Adrenal gland (tissue), 19 donors: ENCODE measurements at places on chromosomes 3 and 15.

DNA sequence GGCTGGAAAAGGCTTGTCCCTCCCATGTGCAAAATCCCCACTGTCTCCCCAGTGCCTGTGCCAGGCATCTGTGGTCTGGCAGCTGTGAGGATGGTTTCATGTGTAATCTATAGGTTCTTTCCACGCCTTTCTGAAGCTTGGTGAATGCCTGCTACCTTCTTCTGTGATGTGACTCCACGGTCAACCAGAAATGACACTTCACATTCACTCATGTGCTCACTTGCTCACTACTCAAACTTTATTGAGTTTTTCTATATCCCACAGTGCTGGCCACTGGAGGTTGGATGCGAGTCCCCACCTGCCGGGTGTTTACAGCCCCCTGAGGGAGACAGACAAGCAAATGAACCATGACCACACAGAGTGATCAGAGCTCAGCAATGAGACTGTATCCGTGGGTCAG is 27.9 kb upstream of the TLE3 start:
- DNase-seq, result no peak

DNA sequence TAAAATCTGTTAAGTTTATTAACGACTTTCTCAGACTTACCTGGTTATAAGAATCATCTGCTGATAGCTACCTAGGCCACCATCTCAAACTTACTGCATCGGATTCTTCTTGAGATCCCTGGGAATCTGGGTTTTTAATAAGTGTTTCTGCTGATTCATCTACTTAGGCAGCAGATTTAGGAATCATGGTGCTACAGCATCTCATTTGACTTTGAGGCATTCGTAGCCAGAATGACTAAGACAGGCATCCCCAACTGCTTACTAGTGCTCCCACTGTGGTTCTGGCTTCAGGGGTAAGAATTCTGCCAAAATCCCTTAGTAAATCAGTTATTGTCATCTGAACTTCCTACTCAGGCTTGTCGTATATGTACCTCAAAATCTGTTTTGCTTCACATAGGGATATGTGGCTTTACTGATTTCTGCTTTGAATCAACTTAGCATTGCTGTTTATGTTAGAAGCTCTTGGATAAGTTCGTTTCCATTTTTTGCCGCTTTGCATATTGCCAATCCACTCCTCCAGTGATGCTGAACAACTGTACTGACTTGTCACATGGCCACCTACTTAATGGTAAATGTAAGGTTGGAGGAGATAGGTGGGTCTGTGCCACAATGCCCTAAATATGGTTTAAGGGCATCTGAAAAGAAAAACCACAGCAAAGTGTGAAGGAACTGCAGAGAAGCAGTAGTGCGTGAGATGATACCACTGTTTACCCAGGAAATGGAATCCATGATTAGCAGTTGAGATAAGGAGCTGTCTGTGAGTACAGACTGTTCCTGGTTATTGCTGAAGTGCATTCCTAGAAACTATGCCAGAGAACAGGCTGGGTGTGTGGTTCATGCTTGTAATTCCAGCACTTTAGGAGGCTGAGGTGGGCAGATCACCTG is 60.3 kb downstream of the MAP6D1 start:
- DNase-seq, result no peak

DNA sequence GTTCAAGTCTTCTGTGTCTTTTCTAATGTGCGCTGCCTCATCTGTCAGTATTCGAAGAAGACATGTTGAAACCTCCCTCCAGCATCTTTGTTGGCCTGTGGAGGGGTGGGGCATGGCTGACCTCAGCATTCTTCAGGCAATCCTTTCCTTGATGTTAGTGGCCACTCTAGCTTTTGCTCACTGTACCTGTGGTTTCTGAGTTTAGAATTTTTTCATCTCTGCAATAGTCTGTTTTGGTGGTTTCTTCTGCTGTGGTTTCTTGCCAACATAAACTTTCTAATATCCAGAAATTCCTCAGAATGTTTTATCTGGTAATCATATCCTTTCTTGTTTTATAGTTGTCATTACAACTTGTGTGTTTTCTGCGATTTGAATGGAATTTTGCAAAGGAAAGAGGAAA is 251.3 kb upstream of the NR2E3 start:
- no peak for DNase-seq

GRCh38 chr3:64681827-64682226 is 6.0 kb downstream of the ADAMTS9 start:
- no peak for DNase-seq

GRCh38 chr15:42155546-42156242 is 742 bp downstream of the PLA2G4F start:
- no peak for DNase-seq

DNA sequence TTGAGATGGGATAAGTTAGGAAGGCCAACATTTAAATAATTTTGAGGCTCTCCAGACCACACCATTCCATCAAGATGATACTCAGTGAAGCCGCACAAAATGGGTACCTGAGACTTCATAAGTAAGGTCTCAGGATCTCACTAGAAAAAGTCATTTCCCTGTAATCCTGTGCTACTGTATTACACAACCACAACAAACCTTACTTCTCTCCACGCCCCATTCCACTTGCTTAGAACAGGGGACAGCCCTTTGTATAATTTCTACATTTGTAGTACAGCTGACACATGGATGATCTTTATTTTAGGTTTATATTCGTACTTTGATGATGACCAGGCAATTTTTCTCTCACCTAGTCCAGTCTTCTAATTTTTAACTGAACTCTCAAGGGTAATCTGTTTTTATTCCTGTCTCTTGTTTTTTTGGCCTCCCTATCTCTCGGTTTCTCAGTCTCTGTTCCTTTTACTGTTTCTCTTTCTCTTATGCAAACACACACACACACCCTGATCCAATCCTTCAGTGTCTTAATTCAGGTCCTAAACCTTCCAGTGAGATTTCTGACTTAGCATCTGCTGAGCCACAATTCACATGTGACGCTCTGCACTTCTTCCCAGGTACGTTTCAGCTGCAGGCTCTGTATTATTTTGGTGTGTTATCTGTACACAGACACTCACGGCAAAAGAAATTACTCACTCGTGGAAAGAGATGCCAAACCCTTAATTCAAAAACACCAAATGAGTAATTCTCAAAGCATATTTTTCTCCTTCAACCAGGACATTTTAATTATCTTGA is 223.2 kb upstream of the THBS1 start:
- no peak for DNase-seq

- DNase-seq, result no peak
These were observed 8.1 kb downstream of the MYNN start for GRCh38 chr3:169781209-169781855.

GRCh38 chr15:61794881-61795280 is 265.4 kb downstream of the VPS13C start:
- no peak for DNase-seq

DNA sequence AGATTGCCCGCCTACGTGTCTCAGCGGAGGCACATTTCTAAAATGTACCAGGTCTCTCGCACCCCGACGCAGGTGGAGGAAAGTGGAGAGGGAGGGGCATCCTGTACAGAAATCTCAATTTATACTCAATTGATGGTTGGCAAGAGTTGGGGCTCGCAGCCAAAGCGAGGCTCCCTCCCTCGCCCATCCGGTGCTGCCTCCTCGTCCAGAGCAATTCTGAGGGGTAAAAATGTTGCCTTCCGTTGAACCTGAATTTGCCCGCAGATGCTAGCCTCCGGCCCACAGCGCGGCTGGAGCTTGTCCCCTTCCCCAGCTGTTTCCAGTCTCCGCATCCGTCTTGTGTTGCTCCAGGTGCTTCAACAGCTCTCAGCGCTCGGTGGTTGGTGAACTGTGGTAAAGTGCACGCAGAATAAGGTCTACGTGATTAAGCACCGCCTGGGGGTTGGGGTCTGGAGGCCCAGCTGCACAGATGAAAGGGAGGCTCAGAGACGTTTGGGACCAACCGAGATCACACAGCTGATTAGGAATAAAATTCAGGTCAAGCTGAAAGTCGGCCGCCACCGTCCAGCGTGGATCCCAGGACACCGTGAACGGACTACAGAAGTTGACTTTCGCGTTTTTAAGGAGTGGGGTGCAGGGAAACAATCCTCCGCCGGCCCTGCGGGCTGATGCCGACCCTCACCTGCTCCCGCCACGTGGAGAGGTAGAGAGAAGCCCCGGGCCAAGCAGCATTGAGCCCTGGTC is 846 bp upstream of the POLG start:
- DNase-seq, result no peak

DNA sequence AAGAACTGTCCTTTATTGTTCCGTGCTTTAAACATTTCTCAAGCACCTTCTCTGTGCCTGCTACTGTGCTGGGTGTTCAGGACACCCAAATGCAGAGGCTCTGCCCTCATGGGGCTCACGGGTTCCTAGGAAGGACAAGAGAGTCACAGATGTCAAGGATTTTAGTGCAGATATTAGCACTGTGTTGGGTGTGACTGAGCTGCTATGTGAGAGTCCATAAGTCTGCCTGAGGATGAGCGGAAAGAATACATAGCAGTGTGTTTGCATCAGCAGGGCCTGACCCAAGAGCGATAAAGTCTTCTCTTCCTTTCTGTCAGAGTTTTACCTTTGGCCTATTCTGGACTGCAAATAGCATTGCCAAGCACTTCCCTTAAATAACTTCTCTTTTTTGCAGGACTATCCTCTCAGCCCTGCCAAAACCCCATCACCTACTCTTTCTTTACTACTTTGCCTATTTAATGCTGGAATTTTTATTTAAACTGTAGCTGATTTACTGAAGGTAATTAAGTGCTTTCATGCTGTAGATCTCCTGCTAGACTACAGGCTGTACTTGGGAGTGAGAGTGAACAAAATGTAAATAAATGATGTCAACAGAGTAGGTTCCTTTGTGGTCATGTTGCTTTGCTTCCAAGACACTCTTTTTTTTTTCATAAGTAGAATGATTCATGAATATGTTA is 459.4 kb upstream of the TPRG1 start:
- DNase-seq, result no peak

GRCh38 chr3:139468399-139468798 is 7.9 kb downstream of the RBP2 start:
- DNase-seq, result no peak

GRCh38 chr3:197501879-197502620 is 53.7 kb downstream of the BDH1 start:
- peak; percentile 69 for DNase-seq

DNA sequence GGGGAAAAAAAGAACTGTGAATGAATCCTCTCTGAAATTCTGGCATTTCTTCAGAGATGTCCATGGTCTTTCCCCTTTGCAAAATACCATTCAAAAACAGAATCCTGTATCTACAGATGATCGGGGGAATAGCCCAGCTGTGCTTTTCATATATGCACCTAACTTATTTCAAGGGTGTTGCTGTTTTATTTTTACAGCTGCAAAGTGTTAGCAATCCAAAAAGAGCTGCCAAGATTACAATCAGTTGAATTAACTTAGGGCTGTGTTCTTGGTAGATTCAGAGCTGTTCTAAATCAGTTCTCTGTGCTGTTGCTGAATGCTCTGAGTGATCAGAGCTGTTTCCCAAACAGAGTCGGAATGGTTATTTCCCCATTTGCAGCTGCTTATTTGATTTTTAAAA is 175.7 kb upstream of the SEMA6D start:
- DNase-seq, result no peak

- DNase-seq, result peak; percentile 34
These were observed 747 bp downstream of the SORD start for GRCh38 chr15:45023659-45024225.

DNA sequence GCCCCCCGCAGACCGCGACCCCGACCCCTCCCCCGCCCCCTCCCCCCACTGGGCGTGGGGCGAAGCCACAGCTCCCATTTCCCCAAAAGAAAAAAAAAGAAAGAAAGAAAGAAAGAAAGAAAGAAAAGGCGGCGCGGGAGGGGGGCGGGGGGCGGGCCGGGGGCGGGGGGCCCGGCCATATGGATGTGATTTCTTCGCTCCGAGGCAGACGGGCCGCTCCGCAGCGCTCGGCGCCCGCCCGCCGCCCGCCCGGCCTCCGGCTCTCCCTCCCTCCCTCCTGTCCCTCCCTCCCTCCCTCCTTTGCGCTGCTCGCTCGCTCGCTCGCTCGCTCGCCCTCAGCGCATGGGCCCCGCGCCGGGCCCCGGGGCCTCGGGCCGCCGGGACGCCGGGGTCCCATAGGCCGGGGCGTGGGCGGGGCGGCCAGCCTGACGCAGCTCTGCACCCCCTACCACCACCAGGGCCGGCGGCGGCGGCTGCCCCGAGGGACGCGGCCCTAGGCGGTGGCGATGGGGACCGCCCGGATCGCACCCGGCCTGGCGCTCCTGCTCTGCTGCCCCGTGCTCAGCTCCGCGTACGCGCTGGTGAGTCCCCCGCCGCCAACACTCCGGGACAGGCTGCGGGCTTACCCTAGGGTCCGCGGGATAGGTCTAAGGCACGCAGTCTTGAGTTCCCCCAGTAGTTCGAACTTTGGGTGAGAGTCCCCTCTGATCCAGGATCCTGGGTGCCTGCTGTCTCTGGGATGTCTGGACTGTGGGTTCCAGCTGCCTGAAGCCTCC is 5.7 kb downstream of the PTH1R start:
- no peak for DNase-seq

DNA sequence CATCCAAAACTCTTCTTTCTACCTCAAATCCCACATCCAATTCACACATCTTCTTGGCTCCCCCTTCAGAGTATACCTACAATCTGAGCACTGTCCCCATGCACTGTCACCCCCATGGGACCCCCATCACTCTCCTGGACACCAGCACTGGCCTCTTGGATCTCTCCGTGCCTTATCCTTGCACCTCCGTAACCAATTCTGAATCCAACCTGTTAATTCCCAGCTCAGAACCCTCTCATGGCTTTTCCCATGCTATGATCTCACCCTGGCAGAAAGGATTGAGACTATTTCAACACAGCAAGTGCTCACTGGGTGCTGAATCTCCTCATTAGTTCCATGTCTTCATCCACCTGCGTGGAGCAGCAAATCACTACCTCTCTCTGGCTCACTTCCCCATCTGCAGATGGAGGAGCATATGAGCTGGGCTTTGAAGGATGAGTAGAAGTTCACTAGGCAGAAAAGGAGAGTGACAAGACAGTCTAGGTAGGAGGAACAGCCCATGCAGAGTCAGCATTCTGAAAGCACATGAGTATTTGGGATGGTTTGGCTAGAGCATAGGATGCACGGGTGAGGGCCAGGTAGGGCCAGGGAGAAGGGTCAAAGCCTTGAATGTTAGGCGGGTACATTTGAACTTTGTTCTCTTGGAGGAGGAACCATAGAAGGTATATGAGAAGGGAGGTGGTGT is 48.7 kb downstream of the SLC6A6 start:
- no peak for DNase-seq

DNA sequence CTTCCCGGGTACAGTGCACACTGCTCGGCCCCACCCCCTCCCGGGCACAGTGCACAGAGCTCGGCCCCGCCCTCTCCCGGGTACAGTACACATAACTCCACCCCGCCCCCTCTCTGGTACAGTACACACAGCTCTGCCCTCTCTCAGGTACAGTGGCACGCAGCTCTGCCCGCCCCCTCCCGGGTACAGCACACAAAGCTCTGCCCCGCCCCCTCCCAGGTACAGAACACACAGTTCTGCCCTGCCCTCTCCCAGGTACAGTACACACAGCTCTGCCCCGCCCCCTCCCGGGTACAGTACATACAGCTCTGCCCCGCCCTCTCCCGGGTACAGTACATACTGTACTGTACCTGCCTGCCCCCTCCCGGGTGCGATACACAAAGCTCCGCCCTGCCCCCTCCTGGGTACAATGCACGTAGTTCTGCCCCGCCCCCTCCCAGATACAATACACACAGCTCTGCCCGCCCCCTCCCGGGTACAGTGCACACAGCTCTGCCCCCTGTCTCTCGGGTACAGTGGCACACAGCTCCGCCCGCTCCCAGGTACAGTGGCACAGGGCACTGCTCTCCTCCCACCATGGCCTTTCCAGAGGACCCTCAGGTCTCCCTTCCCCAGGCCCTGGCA is 16.4 kb upstream of the PRR20G start:
- no peak for DNase-seq
